ENCODE measurements at places on chromosomes 11 and 22. TPM values are rescaled to one million over a fixed set of nuclear protein-coding genes. Genes with fewer than 3 reads are reported as not detected.

- no peak overlapping the region for H3K27ac ChIP-seq
- no peaks in the 10 kb centered on the region for H3K27me3 ChIP-seq
- DNase-seq: no peak
- H3K4me3 ChIP-seq: no peak overlapping the region
These were observed 352.0 kb upstream of the MPPED2 start for GRCh38 chr11:30938171-30938570.

GRCh38 chr22:19291218-19291579, 320 bp downstream of the CLTCL1 start:
- H3K27me3 ChIP-seq: no peaks in the 10 kb centered on the region
- no peaks in the 10 kb centered on the region for H3K36me3 ChIP-seq
- peak overlapping the region; percentile 88 for H3K27ac ChIP-seq

GRCh38 chr11:132551016-132551415, 981.3 kb downstream of the OPCML start:
- no peak overlapping the region for H3K27ac ChIP-seq
- no peak for DNase-seq
- H3K27me3 ChIP-seq: no peaks in the 10 kb centered on the region

DNA sequence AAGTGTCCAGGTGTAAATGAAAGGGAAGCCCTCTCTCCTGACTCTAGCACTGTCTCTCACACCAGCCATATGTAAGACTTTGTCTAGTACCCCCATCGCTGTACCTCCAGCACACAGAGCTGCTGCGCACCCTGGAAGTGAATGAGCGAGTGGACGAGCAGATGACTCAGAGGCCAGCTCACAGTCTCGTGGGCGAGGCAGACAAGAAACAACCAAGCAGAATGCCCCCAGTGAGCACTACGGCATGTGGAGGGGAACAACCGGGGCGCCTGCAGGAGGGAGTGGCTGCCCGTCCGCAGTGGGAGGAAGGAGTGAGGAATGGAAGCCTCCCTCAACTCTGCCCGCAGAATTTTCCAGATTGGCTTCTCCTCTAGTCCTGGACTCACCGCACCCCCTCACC, 46.4 kb downstream of the MCM5 start:
- no peaks in the 10 kb centered on the region for H3K36me3 ChIP-seq
- no peaks in the 10 kb centered on the region for H3K4me1 ChIP-seq
- DNase-seq: no peak
- no peaks in the 10 kb centered on the region for H3K27me3 ChIP-seq
- H3K27ac ChIP-seq: no peak overlapping the region

GRCh38 chr22:30801695-30802094, 107.0 kb downstream of the OSBP2 start:
- H3K4me1 ChIP-seq: no peaks in the 10 kb centered on the region
- H3K36me3 ChIP-seq: no peaks in the 10 kb centered on the region
- H3K4me3 ChIP-seq: no peak overlapping the region
- DNase-seq: no peak

DNA sequence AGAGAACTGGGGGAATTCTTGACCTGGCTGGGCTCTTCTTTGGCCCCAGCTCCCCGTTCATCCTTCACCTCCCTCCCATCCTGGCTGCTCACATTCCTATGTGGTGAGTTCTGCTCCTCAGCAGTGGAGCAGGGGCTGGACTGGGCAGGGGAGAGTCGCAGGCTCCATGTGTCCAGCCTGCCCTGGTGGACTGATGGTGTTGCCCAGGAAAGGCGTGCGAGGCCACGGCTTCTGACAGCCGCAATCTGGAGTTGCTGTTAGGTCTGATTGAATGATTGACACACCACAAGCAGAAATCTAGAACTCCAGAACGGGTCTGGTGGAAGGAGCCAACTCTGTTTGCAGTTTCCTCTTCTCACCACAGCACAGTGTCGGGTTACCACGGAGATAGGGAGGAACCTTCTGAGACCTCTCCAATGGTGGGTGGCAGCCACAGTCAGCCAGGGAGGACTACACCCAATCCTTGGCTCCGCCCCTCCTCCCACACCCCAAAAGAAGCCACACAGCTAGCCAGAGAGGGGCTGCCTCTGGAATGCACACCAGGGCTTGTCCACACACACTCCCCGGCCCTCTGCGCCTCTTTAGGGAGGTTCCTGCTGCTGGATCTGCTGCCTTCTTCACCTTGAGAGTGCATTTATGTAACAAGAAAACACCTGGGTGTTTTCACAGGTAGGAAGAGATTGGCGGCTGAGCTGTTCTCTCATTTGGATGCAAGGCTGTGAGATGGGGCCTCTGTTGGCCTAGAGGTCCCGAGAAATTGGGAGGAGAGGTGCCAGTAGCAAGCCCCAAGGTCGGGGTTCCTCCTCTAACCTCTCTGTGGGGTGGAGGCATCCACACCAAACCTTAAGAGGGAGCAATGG, 56.4 kb upstream of the CD44 start:
- no peak overlapping the region for H3K4me3 ChIP-seq
- no peaks in the 10 kb centered on the region for H3K27me3 ChIP-seq
- peak overlapping the region; percentile 55 for H3K27ac ChIP-seq
- H3K4me1 ChIP-seq: no peaks in the 10 kb centered on the region

DNA sequence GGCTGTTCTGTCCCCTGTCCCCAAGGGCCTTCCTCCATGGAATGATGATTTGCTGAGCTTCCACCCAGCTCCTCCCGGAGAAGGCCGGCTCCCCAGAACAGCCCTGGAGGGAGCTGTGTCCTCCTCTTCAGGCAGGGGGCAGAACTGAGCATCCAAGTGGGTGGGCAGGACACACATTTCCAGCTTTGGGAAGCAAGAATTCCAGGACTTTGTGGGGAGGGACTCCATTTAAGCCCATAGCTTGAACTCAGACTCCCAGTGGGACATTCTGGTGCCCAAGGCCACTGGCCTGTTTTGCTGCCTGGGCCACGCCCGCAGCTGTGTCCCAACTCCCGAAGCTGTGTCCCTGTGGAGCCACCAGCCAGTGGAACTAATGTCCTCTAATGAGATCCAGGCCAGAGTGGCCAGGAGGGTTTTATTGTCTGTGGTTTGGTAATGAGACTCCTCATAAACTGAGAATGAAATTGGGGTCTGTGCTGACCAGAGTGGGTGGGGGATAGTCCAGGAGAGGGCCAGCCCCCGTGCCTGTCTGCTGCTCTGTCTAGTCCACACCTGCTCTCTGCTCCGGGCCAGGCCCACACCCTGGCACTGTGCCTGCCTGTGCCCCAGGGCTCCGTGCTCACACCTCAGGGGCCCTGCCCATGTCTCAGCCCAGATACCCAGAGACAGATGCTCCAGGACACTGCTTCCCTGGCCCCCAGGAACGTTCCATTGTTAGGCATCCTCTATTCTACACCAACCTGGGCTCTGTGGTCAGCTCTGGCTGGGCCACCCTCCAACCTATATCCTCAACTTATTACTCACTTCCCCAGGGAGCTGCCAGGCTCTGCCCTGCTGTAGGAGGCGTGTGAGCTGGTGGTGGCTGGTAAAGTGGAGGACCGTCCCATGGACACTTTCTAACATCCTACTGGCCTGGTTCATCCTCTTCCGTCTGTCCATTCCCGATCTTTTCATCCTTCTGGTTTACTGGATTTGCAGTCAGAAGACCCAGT, 7.6 kb downstream of the NECTIN1 start:
- H3K4me1 ChIP-seq: peaks cover 3% of the 10 kb centered on the region
- no peaks in the 10 kb centered on the region for H3K27me3 ChIP-seq
- H3K36me3 ChIP-seq: no peaks in the 10 kb centered on the region
- no peak overlapping the region for H3K4me3 ChIP-seq

DNA sequence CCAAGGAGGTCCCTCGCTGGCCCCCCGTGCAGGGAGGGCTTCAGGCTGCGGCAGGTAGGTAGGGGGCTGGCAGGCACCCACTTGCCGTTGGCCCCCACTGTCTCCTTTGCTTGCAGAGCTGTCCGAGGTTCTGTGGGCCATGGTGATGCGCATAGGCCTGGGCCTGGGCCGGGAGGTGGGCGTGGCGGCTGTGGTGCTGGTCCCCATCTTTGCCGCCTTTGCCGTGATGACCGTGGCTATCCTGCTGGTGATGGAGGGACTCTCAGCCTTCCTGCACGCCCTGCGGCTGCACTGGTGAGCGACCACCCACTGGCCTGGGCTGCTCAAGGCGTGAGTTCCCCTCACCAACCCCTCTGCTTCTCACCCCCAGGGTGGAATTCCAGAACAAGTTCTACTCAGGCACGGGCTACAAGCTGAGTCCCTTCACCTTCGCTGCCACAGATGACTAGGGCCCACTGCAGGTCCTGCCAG, 11.6 kb downstream of the TCIRG1 start:
- no peaks in the 10 kb centered on the region for H3K4me1 ChIP-seq
- H3K4me3 ChIP-seq: no peak overlapping the region
- H3K27ac ChIP-seq: no peak overlapping the region
- DNase-seq: no peak

DNA sequence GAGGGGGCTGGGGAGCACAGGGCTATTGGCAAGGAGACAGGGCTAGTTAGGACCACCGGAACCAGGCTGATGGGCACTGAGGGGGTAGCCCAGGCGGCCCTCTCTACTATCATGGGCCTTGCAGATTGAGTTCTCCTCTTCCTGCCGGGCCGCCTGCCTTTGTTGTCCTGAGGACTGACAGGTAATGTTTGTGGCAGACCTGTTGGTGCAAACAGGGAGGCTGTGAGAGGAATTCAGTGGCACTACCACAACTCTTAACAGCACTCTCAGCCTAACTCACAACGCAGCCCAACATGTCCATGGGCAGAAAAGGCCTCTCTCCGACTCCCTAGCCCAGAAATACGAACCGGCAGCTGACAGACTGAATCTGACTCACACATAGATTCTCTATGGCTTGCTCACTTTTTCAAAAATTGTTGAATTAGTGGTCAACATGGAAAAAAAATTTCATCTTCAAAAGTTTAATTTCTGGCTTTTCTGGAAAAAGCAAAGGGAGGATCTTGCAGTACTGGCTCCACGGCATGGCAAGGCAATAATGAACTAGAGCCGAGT, 11.4 kb downstream of the KCNJ5 start:
- DNase-seq: no peak
- peaks cover 41% of the 10 kb centered on the region for H3K4me1 ChIP-seq
- H3K27ac ChIP-seq: no peak overlapping the region
- H3K4me3 ChIP-seq: no peak overlapping the region

DNA sequence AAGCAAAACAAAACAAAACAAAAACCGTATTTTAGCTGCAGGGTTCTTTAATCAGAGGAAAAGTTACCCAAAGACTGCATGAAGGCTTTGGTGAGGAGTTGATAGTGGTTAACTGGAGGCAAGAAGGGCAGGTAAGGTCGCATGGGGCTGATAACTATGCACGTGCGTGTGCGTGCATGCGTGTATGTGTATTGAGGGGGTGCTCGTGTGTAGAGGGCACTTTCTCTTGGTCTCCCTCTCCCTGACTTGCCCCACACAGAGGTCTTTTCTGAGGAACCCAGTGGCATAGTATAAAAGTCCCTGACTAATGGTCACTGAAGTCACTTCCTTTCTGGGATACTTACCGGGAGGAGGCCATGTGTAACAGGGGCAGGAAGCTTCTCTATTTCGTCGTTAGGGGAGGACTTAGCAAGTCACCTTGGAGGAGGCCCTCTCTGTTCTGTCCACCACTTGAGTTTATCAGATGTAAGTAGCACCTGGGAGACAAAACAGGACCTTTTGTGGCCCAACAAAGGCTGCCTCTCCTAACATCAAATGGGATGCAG, 20.1 kb upstream of the FCHSD2 start:
- no peak overlapping the region for H3K27ac ChIP-seq
- no peak for DNase-seq
- no peaks in the 10 kb centered on the region for H3K4me1 ChIP-seq
- no peak overlapping the region for H3K4me3 ChIP-seq

GRCh38 chr11:77474684-77475060, 778 bp upstream of the PAK1 start:
- H3K4me1 ChIP-seq: peaks cover 8% of the 10 kb centered on the region
- H3K27me3 ChIP-seq: no peaks in the 10 kb centered on the region
- H3K36me3 ChIP-seq: no peaks in the 10 kb centered on the region
- no peak for DNase-seq
- H3K4me3 ChIP-seq: peak overlapping the region; percentile 65
- H3K27ac ChIP-seq: no peak overlapping the region

GRCh38 chr11:35178067-35178805, 39.3 kb downstream of the CD44 start:
- no peaks in the 10 kb centered on the region for H3K27me3 ChIP-seq
- no peak overlapping the region for H3K4me3 ChIP-seq
- no peak for DNase-seq

GRCh38 chr22:31983911-31984656, 39.7 kb downstream of the YWHAH start:
- H3K4me1 ChIP-seq: no peaks in the 10 kb centered on the region
- DNase-seq: no peak
- no peaks in the 10 kb centered on the region for H3K27me3 ChIP-seq
- no peak overlapping the region for H3K27ac ChIP-seq

DNA sequence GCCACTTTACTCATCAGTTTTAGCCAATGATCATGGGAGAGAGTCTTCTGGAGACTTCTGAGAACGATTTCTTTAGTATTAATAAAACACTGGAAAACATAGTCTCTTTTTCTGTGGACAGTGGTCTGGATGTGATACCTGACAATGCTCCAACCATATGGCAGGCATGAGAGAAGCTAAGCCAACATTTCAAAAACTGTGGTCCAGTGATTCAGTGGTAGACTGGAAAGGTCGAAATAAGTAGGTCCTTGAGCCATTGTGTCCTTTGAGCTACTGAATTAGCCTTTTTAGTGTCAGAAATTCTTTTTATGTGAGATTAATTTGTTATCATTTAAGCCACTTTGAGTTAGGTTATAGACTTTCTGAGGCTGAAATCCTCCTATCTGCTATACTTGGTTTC, 197.7 kb upstream of the CTSC start:
- no peaks in the 10 kb centered on the region for H3K4me1 ChIP-seq
- no peaks in the 10 kb centered on the region for H3K27me3 ChIP-seq
- no peak for DNase-seq
- H3K36me3 ChIP-seq: no peaks in the 10 kb centered on the region
- H3K27ac ChIP-seq: no peak overlapping the region

DNA sequence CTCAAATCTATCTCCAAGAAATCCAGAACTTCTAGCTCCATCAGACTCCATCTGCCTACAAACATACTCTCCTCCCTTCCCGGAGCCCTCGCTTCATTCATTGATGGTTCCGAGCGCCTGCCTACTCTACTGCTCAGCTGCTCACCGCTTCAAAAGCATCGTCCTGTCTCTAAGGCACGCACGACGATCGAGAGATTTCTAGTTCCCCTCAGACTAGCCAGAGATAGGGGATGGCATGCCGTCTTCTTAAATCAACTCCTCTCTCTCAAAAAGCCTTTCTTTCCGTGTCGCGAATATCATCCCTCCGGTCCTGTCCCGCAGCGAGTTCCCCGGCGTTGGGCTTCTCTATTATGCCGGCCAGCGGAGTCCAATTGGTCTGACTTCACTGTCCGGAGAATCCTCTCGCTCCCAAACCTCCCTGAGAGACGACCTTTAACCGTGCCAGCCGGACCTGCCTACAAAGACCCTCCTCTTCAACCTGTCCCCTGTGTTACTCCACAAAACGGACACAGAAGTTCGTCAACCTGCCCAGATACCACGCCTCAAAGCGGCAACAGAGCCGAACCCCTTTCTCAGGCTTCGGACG, 592 bp downstream of the EEF1G start:
- peak overlapping the region; percentile 85 for H3K4me3 ChIP-seq
- no peak for DNase-seq
- no peaks in the 10 kb centered on the region for H3K27me3 ChIP-seq
- H3K27ac ChIP-seq: peak overlapping the region; percentile 84
- H3K36me3 ChIP-seq: peaks cover 56% of the 10 kb centered on the region

LRP4 gene
- 22.5 TPM for total RNA-seq

WBP2NL gene
- not detected for total RNA-seq

GRM5 gene
- total RNA-seq: not detected

MMP27 gene
- not detected for total RNA-seq

GLYAT gene
- not detected for total RNA-seq

DRICH1 gene
- total RNA-seq: not detected

BCO2 gene
- 40.6 TPM for total RNA-seq

C2CD3 gene
- 15.0 TPM for total RNA-seq

RIMBP3C gene
- not detected for total RNA-seq

CREBZF gene
- total RNA-seq: 11.6 TPM

Measured in right atrium auricular region (tissue), 2 donors.